ENCODE measurements at places on chromosomes 1 and 21. TPM values are rescaled to one million over a fixed set of nuclear protein-coding genes. Genes with fewer than 3 reads are reported as not detected.

GRCh38 chr21:19122356-19122755, 718.8 kb upstream of the TMPRSS15 start:
- no peak for DNase-seq

DNA sequence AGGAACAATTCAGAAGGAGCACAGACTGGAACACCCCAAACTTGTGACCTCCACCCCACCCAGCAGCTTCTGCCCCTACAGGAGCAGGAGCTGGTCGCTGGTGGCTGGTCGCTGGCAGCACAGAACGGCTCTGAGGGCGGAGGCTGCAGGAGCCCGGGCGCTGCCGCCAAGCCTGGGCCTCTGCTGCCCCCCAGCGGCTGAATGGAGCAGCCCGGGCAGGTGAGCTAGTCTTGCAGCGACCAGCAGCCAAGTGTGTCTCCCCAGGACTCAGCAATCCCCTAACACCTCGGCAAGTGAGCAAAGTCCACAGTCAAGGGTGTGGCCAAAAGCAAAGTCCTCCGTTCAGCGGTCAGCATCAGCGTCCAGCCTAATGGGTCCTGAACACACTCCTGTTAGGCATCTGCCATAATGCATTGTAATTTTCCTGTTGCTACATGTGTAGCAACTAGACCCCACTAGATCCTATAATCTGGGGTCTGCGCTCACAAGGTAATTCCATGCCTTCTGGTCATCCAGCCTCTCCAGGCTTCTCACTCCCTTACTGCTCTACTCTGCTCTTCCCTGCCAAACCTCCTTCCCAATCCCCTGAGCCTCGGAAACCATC, 12.1 kb upstream of the GJB5 start:
- peak; percentile 95 for DNase-seq

- no peak for DNase-seq
Measured at GRCh38 chr1:92374223-92374622, 75.4 kb downstream of the RPAP2 start.

DNA sequence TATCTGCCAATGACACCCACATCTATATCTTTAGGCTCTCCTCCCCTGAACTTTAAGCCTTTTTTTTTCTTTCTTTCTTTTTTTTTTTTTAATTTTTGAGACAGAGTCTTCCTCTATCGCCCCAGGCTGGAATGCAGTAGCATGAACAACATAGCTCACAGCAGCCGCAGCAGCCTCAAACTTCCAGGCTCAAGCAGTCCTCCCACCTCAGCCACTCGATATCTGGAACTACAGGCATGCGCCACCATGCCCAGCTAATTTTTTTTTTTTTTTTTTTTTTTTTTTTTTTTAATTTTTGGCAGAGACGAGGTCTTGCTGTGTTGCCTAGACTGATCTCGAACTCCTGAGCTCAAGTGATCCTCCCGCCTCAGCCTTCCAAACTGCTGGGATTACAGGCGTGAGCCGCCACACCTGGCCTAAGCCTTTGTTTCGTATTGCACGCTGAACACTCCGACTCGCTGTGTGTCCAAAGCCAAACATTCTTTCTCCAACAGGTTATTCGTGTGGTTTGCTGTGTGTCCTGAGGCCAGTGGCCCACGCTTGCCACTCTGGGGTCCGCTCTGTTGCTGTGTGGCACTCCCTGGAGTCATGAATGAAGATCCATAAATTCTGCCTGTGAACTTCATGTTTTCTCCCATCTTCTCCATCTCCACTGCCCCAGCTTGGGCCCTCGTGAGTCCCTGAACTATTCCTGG, 119.4 kb downstream of the CAMTA1 start:
- no peak for DNase-seq

- DNase-seq: no peak
Measured at GRCh38 chr1:48853006-48853405, 76.3 kb upstream of the BEND5 start.

DNA sequence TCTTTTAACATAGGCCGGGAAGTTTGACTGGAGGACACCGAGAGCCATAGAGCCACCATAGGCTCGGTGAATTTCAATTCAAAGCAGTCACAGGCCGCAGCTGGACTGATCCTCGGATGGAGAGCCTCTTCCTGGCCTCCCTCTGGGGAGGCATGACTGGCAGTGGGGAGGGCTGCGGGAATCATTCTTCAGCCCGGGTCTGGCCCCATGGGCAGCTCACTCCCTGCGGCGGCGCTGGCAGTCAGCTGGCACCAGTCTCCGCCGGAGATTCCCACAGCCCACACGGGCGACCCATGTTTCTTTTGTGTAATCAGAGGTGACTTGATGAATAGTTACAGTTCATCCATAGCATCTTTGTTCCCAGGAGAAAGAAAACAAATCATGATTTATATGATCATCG, 10.6 kb downstream of the ESPN start:
- DNase-seq: no peak

- no peak for DNase-seq
Measured at GRCh38 chr21:37742115-37742514, 174.1 kb downstream of the KCNJ6 start.

GRCh38 chr1:212461916-212462660, 29.4 kb downstream of the NENF start:
- no peak for DNase-seq

DNA sequence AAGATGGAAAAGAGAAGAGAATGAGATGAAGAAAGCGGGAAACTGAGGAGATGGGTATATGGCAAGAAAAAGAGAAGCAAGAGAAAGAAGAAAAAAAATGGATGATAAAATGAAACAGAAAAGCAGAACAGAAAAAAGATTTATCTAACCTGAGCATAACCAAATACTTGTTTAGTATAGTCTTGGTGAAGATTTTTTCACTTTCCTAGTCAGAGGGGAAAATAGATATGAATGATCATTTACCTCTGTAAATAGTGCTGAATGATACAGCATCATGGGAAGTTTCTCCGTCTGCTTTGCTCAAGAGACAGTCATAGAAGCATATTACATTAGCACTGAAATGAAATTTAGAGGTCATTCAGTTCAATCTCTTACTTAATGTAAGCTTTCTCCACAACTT, 36.1 kb upstream of the PLPPR4 start:
- DNase-seq: no peak

GRCh38 chr1:82934074-82934473, 1064.9 kb downstream of the TTLL7 start:
- no peak for DNase-seq

GRCh38 chr1:172360511-172360910, 60.0 kb upstream of the C1orf105 start:
- peak; percentile 67 for DNase-seq

GRCh38 chr1:155051777-155052398, 772 bp downstream of the ADAM15 start:
- DNase-seq: peak; percentile 49

- no peak for DNase-seq
Measured at GRCh38 chr21:38468989-38469388, 29.3 kb downstream of the ERG start.

- DNase-seq: no peak
Measured at GRCh38 chr1:179327679-179328078, 34.1 kb downstream of the SOAT1 start.

- DNase-seq: no peak
Measured at GRCh38 chr1:227390525-227390924, 72.2 kb upstream of the CDC42BPA start.

GRCh38 chr1:32494196-32494595, 29.3 kb downstream of the ZBTB8B start:
- no peak for DNase-seq

DNA sequence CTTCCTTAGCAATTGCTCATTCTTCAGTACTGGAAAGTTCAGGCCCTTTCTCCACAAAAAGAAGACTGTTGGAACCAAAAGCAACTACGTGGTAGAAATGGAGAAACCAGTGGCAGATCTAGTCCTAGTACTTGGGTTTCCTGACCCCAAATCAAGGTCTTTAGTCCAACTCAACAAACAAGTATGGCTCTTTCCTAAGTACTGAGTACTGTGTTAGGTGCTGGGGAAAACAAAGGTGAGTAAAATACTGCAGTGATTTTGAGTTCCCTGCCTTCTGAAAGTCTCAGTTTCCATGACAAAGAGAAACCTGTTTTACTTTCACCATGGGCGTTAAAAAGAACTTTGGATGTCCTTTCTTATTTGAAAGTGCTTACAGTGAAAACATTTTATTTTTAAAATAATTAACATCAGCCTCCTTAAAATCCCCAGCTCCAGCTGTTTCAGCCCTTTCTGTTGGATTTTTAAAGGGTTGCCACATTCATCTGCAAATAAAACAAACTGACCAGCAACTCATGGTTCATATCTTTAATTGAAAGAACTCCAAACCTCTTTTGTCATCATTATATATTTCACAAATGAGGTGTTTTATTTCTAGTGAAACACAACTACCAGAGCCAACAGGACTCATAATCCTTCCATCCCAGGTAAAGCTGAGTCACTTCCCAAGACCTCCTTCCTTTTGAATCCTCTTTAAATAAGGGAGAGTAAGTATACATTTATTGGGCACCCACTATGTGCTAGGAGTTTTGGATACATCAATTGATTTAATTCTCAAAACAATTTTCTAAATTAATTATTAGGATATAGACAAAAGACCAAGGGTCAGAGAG, 35.4 kb downstream of the PLPP3 start:
- no peak for DNase-seq

- DNase-seq: no peak
Measured at GRCh38 chr1:59096501-59096900, 200.4 kb upstream of the FGGY start.

GRCh38 chr1:211547710-211548109, 31.3 kb downstream of the SLC30A1 start:
- no peak for DNase-seq

GRCh38 chr1:243246916-243247315, 8.2 kb downstream of the CEP170 start:
- no peak for DNase-seq

DNA sequence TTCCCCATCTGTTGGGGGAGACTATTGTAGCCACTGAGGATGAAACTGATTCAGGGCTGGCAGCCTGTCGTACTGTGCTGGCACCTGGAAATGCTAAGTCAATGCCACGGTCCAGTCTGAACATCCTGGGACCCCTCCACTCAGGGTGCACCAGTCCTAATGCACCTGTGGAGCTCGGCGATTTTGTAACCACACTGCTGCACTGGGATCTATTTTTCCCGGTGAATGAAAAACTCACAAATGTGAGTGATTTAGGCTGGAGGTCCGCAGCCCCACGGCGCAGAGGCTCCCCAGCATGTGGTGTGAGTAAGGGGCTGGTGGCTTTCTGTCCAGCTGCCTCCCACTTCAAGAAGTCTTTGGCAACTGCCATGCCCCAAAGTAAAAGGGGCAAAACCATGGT, 35.5 kb downstream of the SETD4 start:
- no peak for DNase-seq

DNA sequence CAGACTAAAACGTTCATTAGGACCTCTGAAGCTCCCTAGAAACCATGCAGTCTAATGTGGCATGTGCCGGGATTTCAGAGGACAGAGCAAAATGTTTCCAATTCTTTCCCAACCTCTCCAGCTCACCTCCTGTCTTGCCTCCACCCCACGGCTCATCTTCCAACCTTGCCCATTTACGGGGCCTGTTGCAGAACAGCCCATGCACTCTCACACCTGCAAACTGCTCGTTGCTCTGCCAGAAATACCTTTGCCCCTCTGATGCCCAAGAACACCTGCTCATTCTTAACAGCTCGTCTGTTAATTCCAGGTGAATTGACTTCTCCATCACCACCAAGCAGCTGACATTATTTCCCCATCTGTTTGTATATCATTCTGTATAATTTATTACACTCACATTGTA, 53.9 kb upstream of the LBR start:
- no peak for DNase-seq

- no peak for DNase-seq
Measured at GRCh38 chr21:29175408-29176134, 45.1 kb downstream of the MAP3K7CL start.

GRCh38 chr1:203239526-203240305, 10.2 kb upstream of the CHIT1 start:
- no peak for DNase-seq

DNA sequence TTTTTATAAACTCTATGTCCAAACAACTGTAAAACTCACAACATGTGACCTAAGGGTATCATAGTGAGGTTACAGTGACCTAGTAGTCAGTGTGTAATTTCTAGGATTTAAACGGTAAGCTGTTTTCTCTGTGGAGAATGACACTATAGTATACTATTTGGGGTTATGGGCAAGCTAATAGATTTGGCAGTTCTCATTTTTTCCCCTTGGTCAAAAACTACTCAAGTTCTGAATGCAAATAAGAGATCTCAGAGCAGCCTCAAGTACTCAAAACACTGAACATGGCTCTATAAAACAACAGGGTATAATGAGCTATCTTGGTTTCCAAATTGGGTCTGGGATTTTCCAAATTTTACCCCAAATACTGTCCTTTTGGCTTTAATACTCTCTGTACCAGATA, 88.5 kb upstream of the HMCN1 start:
- no peak for DNase-seq

DNA sequence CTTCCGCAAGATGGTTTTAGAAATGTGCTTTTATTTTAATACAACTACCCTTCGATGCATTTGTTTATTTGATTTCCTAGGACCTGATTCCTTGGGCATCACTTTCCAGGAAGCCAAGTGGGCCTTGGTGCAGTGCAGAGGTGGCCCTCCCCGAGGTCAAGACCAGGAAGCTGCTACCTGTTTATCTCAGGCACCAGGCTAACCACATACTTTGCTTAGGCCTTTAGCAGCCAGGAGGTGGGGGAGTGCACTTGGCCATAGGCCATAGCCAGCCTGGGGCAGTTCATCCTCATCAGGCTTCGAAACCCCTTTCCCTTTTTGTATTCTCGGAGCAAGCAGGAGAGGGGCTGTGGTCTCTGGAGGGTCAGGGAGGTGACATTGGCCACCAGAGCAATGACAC, 45.4 kb downstream of the SMYD2 start:
- no peak for DNase-seq

- DNase-seq: no peak
Measured at GRCh38 chr21:33811167-33812010, 104.2 kb downstream of the ATP5PO start.

- no peak for DNase-seq
Measured at GRCh38 chr1:4603295-4604110, 50.9 kb upstream of the AJAP1 start.

- DNase-seq: no peak
Measured at GRCh38 chr1:157390651-157391050, 161.7 kb downstream of the FCRL5 start.

Gene FOXD3
- 0.28 TPM for total RNA-seq

Gene C1orf94
- not detected for total RNA-seq

Gene MAB21L3
- total RNA-seq: 0.21 TPM

Gene NPL
- total RNA-seq: 5.0 TPM

Gene AQP10
- total RNA-seq: not detected

Gene LYSMD1
- 7.6 TPM for total RNA-seq

Gene LDLRAD1
- 0.24 TPM for total RNA-seq

Gene PLD5
- 0.44 TPM for total RNA-seq

Gene MINDY1
- 17.2 TPM for total RNA-seq

Data from Calu3 (cell line).